ENCODE measurements at places on chromosomes 3 and 15.

- DNase-seq, result no peak
Measured at GRCh38 chr15:43941071-43941470, 114.3 kb downstream of the WDR76 start.

- DNase-seq, result no peak
Measured at GRCh38 chr3:31755926-31756658, 223.4 kb downstream of the STT3B start.

- DNase-seq, result no peak
Measured at GRCh38 chr3:158768881-158769543, 32.8 kb upstream of the MFSD1 start.

DNA sequence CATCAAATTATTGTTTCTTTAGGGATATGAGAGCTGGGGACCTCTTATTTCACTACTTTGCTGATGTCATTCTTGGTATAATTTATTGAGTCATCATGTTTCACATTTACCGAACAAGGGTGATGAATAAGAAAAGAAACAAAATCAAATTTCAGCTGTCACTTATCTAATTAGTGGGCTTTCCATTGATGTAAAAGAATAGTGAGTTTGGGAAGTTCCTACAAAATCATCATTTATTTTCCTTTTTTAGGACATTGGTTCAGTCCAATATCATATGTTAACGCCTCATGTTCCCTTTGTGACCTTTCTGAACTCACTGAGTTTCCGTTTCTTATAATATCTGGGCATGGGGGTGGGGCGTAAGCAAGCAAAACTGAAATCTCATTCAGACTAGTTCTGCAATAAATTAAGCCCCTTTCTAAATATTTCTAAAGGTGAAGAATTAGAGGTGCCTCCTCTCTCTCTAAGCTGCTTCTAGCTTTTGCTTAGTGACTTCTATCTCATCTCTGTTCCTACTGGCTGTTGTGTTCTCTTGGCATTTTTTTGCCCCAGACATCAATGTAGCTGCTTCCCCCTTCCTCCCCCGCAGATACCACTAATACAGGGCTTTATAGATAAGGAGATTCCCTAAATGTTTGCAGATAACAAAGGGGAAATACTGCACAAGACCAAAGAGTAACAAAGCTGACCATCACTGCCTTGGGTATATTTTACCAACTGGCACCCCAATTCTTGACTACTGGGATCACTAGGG, 238.0 kb upstream of the CTNNB1 start:
- no peak for DNase-seq

DNA sequence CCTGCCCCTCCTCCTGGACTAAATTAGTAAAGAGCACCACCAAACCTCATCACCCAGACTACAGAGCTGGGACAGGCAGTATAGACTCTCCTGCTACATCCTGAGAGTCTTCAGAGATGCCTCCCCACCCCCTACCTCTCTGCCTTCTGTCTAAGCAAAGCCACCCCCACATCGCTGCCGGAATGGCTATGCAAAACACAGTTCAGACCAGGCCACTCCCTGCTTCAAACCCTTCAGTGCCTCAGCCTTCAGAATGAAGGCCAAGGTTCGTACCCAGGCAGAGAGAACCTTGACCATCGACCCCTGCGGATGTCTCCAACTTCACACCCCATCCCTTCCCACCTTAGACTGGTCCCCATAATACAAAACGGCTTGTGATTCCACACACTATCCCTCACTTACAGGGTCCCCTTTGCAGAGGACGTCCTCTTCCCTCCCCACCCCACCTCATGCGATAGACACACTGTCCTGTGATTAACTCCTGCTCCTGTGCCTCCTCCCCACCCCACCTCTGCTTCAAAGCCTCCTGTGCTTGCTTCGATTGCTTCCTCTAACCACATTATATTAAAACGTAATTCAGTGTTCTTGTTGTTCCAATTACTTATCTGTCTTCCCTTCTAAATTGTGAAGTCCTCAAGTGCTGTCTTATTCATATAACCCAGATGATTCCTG, 175.3 kb downstream of the UACA start:
- DNase-seq, result no peak

GRCh38 chr3:21786438-21786797, 35.4 kb upstream of the ZNF385D start:
- DNase-seq, result no peak

GRCh38 chr3:195762611-195763010, 41.8 kb downstream of the MUC20 start:
- no peak for DNase-seq

DNA sequence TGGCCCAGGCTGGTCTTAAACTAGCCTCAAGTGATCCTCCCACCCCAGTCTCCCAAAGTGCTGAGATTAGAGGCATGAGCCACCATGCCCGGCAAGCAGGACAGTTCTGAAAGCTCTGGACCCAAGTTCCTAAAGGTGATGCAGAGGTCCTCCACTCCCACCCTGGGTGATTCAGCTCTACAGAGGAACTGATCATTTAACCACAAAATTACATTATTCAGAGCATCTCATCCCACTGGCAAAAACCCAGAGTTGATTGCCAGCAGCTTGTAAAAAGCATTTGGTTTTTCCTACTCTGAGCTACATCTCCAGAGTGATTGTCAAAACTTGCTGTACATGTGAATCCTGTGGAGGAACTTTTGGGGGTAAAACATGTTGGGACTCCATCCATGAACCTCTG, 60.2 kb downstream of the SLTM start:
- no peak for DNase-seq

DNA sequence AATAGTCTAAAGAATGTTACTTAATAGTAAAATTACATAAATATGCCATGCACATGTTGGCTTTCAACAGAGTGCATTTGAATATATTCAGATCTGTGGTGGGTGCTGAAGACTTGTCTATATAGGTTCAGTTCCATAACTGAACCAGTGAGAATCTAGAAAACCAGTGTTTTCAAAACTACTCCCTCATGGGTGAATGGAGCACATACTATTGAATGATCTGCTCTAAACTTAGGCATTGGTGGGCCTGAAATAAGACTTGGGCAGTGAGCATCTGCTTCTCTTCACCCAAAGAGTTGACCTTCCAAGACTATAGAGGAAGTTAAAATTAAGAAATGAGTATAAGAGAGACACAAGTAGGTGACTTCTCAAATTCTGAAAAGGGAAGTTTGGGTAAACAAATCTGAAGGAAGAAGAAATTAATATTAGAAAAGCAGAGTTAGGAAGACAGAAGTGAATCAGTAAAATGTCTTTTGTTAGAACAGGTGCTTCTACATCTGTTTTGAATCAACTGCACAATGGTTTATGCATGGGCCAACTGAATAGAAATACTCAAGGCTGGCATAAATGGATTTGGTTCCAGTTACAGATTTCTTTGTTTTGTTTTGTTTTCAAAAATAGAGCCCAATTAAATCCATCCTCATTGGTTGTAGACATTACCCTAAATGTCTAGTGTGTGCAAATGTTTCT, 19.3 kb downstream of the ALCAM start:
- DNase-seq, result no peak

All from NCI-H2227 treated with DMSO at 0.1 percent for 48 hours (cell line).